ENCODE measurements at places on chromosomes 1 and 21.
A peak's percentile ranks its signal among the peaks of the same experiment; 100 is the strongest.

DNA sequence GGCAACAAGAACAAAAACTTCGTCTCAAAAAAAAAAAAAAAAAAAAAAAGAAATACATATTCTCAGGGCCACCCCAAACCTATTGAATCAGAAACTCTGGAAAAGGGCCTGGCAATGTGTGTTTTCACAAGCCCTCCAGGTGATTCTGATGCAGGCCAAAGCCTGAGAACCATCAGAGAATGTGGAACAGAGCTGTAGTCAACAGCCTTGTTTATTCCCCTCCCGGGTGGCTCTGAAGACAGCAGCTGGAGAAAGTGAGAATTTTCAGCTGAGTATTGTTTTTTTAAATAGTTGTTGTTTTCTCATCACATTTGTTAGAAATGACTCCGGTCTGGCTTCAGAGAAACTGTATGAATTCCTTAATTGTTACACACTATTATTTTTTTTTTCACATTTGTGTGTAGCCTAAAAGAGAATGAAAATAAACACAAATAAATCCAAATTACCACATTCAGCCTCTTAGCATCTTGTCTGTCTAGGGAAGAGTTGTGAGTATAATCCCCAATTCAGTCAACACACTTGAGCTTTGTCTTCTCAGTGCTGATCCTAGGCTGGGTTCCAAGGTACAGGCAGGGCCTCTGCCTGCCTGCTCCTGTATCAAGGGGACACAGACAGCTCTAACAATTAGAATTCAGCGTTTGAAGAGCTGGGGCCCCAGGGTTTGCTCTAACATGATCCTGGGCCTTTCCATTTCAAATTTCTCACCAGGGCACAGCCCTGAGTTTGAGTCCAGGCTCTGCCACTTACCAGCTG lies 6.6 kb upstream of the AZIN2 start:
- peak; percentile 70 for DNase-seq

DNA sequence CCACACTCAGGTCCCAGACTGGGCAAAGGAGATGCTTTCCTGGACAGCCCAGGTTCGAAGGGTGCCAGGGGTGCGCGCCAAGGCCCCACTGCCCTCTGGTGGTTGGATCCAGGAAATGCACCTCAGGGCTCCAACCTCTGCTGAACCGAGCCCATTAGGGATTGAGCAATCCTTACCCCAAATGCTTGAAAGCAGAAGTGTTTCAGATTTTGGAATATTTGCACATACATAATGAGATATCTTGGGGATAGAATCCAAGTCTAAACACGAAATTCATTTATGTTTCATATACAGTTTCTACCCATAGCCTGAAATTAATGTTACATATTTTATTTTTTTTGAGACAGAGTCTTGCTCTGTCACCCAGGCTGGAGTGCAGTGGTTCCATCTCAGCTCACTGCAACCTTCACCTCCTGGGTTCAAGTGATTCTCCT lies 57.4 kb downstream of the SLC9A1 start:
- DNase-seq = peak; percentile 66

DNA sequence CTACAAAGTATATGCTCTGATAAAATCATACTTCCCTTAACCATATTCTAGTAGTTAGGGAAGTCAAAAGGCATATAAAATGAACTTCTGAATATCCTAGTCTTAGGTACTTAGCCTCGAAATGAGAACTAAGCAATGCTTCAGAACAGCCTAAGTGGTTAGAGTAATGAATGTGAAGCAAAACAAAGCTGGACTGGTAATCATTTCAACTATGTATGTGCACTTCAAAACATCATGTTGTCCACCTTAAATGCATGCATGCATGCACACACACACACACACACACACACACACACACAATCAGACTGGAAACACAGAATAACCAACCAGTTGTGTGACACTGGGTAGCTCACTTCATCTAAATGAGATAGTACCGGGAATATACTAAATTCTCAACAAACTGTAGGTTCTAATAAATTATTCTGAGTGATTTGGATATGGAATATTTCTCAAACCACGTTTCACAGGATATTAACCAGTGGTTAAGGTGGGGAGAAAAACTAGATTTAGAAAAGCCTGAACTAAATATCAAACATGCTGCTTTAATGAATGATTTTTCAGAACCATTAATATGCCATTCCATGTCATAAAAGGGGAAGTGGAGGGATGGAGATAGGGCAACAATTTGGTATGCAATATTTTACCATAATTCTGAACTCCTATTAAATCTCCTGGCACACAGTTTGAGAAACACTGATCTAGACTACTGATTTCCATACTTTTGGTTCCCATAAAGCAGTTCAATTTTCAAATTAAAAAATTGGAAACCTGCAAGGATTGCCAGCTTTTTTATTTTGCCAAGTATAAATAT lies 19.5 kb downstream of the RNF115 start:
- no peak for DNase-seq

- DNase-seq = no peak
Measured at GRCh38 chr1:27333717-27334279, 8.0 kb upstream of the SYTL1 start.

GRCh38 chr1:59272507-59272906 lies 24.4 kb upstream of the FGGY start:
- DNase-seq = no peak

DNA sequence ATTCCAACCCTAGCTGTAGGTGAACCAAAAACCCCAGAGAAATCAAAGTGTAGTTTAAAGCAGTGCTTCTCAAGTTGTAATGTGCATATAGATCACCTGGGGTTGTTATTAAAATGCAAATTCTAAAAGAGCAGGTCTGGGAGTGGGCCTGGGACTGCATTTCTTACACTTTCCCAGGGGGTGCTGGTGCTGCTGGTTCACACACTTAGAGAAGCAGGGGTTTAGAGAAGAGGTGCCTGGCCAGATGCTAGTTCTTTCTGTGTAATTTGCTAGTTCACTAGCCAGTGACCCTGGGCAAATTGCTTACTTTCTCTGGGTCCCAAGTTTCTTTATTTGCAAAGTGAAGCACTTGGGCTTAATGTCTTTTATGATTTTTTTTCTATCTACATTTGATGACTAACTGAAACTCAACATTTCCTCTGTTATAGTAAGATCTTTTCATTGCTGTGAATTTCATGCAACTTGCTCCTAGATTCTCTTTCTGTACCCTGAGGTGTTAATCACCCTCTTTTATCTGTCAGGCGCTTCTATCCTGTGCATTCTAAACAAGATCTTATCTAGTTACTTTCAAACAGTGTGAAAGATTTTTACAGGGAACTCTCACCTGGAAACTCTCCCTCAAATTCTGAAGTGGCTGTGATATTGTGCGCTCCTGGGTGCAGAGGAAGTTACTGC lies 141.9 kb upstream of the UBE2U start:
- DNase-seq = no peak

DNA sequence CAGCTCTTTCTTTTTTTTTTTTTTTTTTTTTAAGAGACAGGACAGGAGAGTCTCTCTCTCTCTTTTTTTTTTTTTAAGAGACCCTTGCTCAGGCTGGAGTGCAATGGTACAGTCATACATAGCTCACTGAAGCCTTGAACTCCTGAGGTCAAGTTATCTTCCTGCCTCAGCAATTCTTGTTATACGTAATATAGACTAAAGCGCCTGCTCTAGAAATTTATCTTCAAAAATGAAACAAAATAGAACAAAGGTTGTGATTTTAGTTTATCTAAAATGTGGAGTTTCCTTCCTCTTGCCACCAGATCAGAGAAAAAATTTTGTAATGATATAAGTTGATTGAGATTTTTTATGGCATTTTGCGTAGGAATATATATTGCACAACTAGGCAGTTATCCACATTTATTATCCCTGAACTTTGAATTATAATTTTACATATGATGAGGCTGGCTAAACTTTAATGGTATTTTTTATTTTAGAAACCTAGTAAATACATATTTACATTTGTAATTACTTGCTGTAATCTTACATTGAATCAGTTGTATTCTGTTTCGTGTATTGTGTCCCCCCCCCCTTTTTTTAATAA lies 44.2 kb downstream of the MTF2 start:
- no peak for DNase-seq

DNA sequence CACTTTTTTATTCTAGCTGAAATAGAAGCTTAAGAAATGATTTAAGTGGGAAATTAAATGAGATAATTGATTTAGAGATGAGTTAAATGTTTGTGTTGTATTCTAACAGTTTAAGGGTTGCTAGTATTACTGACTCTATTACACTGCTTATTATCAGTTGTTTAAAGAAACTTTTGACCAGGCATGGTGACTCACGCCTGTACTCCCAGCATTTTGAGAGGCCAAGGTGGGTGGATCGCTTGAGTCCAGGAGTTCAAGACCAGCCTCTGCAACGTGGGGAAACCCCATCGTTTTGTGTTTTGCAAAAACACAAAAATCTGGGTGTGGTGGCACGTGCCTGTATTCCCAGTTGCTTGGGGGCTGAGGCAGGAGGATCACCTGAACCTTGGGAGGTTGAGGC lies 14.2 kb downstream of the CLIC4 start:
- DNase-seq = no peak

DNA sequence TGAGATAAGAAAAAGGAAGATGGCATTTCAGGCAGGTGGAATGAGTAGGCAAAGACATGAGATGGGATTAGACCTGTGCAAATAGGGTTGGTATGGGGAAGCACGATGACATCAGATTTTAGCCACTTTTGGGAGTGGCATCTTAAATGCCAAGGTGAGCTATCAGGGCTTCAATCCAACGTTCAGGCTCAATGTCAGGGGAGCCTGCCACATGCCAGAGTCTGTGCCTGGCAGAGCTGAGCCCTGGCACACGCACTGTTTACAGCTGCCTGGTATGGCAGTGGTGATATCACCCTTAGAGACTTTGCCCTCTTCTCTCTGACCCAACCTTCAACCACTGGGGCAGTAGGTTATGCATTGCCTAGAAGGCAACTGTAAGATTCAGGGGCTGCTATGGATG lies 1.1 kb upstream of the GUCA2B start:
- no peak for DNase-seq

DNA sequence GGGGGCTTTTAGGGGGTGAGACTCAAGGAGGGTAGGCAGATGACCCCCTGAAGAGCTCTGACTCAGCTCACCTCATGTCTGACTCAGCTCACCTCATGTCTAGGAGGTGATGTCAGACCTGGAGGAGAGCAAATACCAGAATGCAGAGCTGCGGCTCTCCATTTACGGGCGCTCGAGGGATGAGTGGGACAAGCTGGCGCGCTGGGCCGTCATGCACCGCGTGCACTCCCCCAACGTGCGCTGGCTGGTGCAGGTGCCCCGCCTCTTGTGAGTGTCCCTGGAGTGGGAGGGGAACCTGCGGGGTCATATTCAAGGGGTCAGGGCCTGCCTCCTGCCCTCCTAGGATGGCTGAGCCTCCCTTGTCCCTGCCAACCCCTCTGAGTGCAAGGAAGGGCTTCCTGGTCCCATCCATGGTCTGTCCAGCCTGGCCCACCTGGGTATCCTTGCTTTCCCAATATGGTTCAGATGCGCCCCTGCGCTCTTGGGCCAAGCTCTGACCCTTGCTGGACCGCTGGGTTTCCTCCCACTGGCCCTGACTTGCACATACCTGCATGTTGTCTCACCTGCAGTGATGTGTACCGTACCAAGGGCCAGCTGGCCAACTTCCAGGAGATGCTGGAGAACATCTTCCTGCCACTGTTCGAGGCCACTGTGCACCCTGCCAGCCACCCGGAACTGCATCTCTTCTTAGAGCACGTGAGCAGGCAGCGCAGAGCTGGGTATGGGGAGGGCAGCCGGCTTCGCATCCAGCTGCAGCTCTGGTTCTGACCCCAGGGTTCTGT lies 9.1 kb downstream of the AMPD2 start:
- no peak for DNase-seq

- no peak for DNase-seq
Measured at GRCh38 chr1:66418021-66418420, 115.9 kb upstream of the SGIP1 start.

GRCh38 chr21:40118527-40118926 lies 251.3 kb downstream of the PCP4 start:
- no peak for DNase-seq

- no peak for DNase-seq
Measured at GRCh38 chr1:30601316-30602085, 121.9 kb downstream of the MATN1 start.

DNA sequence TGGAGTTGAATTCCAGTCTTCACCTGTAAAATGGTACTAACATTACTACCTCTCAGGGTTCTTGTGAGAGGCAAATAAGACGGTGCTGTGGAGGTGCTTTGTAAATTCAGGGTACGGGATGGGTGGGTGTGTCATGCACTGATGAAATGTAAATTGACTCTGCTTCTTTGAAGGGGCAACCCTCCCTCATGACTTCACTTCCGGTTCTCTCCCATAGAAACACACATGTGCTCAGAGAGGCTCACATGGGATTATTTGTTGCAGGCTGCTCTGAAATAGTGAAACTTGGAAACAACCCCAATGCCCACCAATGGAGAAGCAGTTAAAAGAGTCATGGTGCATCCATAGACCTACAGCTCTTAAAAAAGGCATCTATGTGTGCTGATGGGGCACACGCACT lies 44.9 kb upstream of the SCMH1 start:
- DNase-seq = no peak

DNA sequence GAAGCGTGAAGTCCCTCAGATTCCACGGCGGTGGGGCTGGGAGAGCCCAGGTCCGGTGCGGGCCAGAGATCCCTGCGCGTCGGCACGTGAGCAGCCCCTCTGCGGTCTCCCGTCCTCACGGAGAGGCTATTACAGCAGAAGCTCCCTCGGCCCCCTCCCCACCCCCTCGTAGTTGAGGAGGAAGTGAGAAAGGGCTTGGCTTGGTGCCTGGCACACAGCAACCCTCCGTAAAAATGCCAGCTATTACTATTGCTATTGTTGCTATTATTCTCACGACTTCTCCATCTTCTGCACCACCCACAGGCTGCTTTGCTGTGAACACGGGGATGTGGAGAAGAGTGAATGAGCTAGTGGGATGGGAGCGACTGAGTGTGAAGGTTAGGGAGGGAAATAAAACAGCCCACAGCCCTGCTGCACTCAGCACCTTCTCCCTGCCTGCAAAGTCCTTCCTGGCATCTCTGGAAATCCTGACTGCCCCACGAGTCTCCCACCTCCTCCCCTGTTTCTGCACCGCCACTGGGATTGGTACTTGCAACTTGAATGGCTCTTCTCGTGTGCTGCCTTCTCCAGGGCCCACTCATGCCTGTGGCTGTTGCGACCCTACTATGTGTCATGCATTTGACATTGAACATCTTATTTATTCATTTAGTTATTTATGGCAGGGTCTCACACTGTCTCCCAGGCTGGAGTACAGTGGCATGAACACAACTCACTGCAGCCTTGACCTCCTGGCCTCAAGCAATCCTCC lies 26.6 kb downstream of the ZBTB18 start:
- no peak for DNase-seq

DNA sequence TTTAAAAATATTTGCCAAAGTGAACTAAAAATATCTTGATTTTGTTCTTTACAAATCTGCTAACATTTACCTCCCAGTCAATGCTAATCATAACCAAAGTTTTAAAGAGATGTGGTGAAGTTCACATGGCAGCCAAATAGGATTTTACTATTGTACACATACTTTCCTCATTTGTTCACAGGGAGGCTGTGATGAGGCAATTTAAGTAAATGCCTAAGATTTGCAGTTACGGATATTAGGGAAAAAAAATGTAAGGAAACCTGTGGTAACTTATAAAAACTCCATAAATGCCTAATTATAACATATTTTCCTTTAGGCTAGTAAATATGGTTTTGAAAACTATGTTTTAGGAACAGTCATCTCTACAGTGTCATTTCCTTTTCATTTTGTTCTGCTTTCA lies 32.4 kb downstream of the RGS5 start:
- no peak for DNase-seq

All from dorsolateral prefrontal cortex (tissue), 122 donors.